ENCODE measurements at places on chromosomes 3 and 15. TPM values are rescaled to one million over a fixed set of nuclear protein-coding genes. Genes with fewer than 3 reads are reported as not detected.

Gene PRSS50
- not detected for total RNA-seq

Gene STAB1
- 464 TPM for total RNA-seq

Gene KCNMB3
- total RNA-seq: 3.9 TPM

Gene SPTBN5
- 3.2 TPM for total RNA-seq

Gene MAGEL2
- total RNA-seq: under 0.01 TPM

Gene NLGN1
- total RNA-seq: 2.6 TPM

Gene KY
- total RNA-seq: not detected

Gene FRMD5
- 3.4 TPM for total RNA-seq

Gene SH2D7
- not detected for total RNA-seq

Gene IMP3
- 81.7 TPM for total RNA-seq

Gene PDHB
- 130 TPM for total RNA-seq

Gene IL17RB
- not detected for total RNA-seq

Gene SETMAR
- 10.6 TPM for total RNA-seq

Gene MUC20
- total RNA-seq: 0.51 TPM

Gene PHC3
- 21.1 TPM for total RNA-seq

Gene COL6A6
- total RNA-seq: not detected

Gene PAQR9
- total RNA-seq: not detected

Gene TMOD2
- total RNA-seq: 22.3 TPM

Gene PLSCR5
- total RNA-seq: not detected

Gene CATSPER2
- total RNA-seq: 0.33 TPM

Gene HIGD2B
- not detected for total RNA-seq

Gene WWTR1
- 111 TPM for total RNA-seq

All from dermis blood vessel endothelial cell (primary cell).